Activated naive CD8-positive, alpha-beta T cell treated with anti-CD3 and anti-CD28 coated beads for 36 hours (primary cell): ENCODE measurements at places on chromosomes 1 and 21. TPM values are rescaled to one million over a fixed set of nuclear protein-coding genes. Genes with fewer than 3 reads are reported as not detected.

DNA sequence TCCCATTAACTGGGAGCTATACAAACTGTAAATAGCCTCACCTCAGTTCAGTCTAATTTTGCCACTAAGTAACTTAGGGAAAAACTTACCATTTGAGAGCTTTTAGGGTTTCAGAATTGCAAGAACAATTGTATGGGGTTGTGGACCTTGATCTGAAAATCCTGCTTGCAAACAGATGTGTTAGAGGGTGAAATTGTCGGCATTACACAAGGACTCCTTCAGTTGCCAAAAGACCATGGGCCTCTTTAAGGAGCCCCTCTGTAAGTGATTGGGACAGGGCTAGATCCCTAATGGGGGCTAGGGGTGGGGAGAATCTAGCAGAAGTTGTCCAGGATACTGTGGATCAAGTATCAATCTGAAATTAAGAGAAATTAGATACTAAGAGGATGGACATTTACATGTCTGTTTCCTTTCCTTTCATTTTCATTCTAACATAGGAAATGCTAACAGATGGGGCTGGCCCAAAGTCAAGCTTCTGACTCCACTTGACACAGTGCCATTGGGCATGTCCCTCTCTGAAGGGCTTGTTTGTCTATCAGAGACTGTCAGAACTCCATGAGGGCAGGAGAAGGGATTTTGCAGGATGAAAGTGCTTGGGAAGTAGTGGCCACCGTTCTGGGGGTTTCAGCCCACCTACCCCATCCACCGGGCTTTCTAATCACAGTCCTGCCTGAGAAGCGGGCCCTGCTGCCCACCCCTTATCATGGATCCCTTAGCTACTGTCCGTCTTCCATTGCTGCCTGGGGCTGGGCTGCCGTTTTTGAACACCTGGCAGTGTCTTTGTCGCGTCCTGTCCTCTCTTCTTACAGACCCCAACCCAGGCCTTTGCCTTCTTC is 54.7 kb downstream of the STUM start:
- DNase-seq, result no peak

DNA sequence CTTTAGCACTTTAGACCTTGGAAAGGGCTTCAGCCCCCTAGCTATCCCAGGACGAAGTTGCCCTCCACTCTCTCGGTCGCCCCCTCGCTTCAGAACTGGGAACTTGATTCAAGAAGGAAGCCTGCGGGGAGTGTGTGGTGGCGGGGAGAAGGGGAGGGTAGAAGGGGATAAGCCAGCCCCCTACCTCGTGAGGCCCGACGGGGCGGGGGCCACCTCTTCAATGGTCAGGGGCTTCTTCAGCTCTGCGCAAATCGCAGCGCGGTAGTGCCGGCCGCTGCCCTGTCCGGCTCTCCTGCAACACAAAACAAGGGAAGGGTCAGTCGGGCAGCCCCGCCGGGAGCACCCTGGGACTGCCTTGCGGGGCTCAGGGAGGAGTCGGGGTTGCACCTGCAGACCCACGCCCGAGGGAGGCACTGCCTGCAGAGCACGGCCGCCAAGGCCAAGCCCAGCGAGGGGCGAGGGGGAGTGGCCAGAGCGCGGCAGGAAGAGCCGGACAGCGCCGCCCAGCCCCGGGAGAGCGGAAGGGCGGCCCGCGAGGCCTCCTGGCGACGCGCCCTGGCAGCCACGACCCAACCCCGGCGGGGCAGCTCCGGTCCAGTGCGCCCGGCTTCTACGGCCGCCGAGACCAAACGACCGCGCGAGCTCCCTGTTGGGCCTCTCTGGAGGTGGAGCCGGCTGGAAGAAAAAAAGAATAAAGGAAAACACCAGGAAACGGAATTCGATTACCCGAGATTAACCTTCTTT is 56.2 kb upstream of the RASAL2 start:
- DNase-seq, result no peak

- no peak for DNase-seq
These were observed 93.0 kb downstream of the NUF2 start for GRCh38 chr1:163414778-163415177.

DNA sequence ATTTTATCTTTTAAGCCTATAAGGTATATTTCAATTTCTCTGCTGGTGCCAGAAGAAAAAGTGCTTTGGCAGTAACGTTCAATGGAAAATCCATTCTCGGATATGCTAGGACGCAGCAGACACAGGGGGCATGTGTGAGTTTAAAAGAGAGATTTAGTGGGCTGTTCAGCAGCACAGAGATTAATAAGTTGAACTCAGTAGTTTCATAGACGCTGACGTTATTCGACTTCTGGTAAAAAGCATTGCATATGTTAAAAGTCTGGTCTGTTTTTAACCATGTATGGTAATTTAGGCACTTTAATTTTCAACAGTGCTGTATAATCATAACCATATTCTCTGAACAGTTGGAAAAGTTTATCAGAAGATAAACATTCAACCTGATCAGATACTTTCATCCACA is 99.6 kb downstream of the ATP6V1G3 start:
- no peak for DNase-seq

GRCh38 chr1:91645031-91645430 is 144.4 kb downstream of the CDC7 start:
- DNase-seq, result no peak

- DNase-seq, result no peak
These were observed 11.8 kb downstream of the AHCTF1 start for GRCh38 chr1:246919902-246920301.

DNA sequence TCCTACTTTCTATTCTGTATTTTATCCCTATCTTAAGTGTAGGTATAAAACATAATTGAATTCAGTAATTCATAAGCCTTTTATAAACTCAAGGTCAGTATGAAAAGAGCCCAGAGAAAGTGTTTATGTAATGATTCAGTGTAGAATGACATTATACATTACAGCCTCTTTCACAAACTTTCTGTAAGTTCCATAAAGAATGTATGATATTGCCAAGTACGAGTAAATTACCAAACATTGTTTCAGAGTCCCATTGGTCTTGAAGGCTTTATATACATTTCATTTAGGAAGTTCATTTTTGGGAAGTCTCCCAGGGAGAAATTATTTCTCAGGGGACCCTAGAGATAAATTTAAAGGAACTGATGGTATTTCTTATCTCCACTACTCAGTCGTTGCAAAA is 37.8 kb upstream of the VAMP3 start:
- no peak for DNase-seq

Gene NR5A2
- 0.06 TPM for total RNA-seq

Gene PIGM
- 4.7 TPM for total RNA-seq

Gene OR2T29
- total RNA-seq, result not detected

Gene DPYD
- 7.9 TPM for total RNA-seq

Gene KCNE1
- 0.14 TPM for total RNA-seq

Gene ARHGEF16
- total RNA-seq, result not detected

Gene RHEX
- not detected for total RNA-seq
